Activated T-helper 1 cell treated with Interleukin-2 at 50 U/mL for 16 hours (primary cell): ENCODE measurements at places on chromosomes 6 and 20.

DNA sequence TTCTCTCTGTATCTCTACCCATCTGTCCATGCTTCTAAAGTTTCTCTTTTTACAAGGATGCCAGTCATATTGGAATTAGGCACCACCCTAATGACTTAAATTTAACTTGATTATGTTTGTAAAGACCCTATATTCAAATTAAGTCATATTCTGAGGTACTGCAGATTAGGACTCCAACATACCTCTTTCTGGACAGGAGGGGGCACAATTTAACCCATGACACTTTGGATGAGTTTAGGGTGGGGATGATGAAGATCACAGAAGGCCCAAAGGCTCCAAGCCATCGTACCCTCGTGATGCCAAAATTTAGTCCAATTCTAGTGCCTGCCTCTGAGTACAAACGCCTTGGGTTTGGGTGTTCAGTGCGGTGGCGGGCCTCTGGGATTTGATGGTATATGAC, 15.0 kb upstream of the NKX2-2 start:
- no peak for DNase-seq

DNA sequence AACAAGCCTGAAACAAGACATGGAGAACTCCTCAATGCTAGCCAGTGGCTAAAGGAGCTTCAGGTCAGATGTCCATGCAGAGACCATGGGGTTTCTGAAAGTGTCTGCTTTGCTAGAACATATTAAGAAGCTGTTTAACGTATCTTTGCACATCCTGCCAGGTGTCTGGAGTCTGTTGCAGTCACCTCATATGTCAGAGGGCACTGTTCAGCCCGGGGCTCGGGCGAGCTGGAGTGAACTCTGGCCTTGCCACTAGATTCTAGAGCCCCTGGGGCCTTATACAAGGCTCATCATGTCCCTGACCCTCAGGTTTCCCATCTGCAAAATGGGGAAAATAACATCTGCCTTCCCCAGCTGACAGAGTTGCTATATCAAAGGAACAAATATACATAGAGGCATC, 59.0 kb downstream of the PRDM1 start:
- no peak for DNase-seq

DNA sequence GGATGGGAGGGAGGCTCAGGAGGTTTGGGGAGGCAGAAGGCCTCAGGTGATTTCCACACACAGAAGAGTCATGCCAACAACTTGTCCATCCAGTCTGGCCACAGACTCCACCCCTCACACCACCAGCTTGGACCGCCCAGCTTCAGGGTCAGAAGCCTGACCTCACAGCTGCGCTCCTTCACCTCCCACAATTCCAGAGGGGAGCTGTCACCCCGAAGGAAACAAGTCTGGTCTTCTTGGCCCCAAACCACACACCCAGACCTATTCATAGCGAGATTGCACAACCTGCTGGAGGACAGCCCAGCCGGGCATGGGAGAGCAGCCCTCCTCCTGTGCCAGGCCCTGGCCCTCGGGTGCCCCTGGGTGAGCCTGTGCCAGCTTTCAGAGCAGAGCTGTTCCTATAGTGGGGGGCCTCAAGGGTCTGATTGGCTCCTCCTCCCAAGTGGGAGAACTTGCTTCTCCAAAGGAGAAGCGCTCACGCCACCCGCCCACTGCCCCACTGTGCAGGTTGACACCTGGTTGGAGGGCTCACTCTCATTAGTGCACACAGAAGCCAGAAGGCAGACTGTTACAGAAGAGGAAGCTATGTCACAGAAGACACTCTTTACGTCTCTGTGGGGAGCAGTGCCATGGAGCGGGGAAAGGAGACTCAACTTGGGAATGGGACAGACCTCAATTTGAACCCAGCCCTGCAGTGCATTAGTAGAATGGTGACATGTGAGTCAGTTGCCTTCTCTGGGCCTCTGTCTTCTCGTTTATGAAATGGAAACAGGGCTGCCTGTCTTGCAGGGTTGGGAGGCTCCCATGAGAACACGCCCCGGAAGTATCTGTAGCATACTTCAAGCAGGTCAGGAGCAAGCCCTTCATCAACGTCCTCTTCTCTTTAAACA, 128.8 kb downstream of the FOXO3 start:
- DNase-seq, result no peak

- DNase-seq, result no peak
These were observed 238.8 kb downstream of the HIVEP2 start for GRCh38 chr6:142706210-142706609.

- DNase-seq, result no peak
These were observed 490.4 kb upstream of the HS3ST5 start for GRCh38 chr6:114833211-114833610.

GRCh38 chr20:35320396-35321126, 28.3 kb upstream of the FAM83C start:
- no peak for DNase-seq

DNA sequence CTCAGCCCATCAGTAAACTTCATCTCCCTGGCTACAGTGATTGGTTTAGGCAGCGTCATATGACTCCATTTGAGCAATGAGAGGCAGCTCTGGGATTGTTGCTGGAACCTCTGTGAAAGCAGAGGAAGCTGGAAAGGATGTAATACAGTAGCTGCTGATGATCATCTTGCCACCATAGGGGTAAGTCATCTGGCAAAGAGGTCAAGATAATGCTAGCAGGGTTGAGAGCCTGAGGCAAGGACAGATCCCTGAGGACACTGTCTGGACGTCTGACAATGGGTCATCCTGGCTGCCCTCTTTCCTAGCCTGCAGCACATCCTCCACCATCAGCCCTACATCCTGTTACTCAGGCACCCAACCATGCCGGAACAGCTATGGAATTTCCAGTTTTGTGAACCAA, 25.5 kb upstream of the FKBP1A start:
- no peak for DNase-seq

- no peak for DNase-seq
These were observed 58.3 kb upstream of the CARMIL1 start for GRCh38 chr6:25220857-25221256.

DNA sequence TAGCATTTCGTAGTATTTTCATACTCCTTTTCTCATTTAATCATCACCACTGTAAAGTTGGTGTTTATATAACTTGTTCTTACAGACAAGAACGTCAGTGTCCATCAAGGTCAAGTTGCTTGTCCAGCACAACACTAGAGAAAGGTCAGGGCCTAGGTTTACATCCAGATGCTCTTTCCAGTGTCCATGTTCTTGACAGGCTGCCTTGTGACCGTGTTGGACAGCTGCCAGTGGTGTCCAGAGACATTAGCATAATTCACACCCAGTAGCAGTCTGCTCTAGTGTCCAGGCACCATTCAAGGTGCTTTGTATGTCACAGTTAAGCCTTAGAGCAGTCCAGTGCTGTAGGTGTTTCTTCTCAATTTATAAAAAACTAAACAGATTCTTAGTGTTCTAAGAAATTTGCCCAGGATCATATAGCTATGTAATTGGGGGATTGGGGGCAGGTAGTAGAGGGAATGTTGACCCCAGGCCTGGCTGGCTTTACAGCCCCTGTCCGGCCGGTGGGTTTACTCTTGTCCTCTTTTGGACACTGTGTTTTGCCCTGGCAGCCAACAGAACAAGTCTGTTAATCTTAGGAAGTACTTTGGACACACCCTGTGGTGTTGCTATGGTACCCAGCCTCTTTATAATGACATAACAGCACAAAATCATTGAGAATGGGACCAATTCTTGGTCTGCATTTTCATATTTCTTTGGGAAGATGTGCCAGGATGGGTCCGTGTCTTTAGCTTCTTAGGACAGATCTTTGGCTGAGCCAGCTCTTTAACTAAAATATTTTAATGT, 8.0 kb downstream of the STK35 start:
- DNase-seq, result no peak

GRCh38 chr6:154370545-154370944, 13.9 kb upstream of the IPCEF1 start:
- DNase-seq, result no peak

DNA sequence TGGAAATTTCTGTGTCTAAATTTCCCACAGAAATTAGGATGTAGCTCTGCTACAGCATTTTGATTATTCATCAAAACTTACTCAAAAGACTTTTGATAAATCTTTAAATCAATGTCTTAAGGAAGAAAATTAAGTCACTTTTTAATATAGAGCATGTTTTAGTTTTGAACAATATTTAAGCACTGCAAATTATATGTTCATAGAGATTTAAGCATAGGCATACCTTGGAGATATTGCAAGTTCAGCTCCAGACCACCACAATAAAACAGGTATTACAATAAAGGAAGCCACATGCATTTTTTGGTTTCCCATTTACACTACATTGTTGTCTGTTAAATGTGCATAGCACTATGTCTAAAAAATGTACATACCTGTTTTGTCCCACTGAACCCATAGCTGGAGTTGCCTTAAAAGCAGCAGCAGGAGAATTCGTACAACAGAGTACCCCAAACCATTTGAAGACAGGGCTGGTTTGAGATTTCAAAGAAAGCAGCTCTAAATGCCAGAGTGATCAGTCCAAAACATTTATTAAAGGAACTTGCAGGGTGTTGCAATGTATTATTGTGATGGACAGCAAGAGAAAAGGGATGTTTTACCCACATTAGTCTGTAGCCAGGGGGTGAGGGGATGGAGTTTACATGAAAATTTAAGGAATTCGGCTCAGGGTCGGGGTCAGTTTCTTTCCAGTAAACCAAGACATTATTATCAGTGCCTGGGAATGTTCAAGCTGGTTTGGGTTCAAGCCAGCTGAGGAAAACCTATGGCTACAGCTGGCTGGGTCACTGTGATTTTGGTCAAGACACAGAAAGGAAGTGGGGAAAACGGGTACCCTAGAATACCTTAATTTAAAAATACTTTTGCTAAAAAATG, 6.3 kb upstream of the LOC128125822 start:
- no peak for DNase-seq

DNA sequence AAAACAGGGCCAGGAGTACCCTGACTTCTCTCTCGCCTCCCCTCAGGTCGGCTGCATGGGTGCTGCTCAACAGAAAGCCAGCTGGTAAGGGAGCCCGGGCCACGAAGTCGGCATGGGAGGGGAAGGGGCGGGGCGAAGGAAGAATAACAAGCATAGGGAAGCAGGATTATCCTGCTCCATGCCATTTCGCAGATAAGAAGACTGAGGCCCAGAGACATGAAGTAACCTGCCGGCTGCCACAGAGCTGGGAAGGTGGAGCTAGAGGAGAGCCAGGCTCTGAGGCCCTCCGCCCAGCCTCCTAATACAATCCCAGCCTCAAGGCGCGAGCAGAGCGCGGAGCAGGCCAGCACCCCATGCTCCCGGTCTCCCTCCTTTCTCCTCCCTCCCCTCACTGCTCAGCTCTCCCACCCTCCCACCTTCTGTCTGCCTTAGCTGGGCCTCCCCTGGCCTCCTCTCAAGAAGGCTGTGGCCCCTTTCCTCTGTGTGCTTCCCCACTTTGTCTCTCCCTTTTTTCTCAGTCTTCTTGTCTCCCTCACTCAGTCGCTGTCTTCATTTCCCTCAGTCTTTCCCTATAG, 13.2 kb upstream of the HMGA1 start:
- no peak for DNase-seq

- no peak for DNase-seq
These were observed 88.3 kb downstream of the ADAT2 start for GRCh38 chr6:143362192-143362558.

DNA sequence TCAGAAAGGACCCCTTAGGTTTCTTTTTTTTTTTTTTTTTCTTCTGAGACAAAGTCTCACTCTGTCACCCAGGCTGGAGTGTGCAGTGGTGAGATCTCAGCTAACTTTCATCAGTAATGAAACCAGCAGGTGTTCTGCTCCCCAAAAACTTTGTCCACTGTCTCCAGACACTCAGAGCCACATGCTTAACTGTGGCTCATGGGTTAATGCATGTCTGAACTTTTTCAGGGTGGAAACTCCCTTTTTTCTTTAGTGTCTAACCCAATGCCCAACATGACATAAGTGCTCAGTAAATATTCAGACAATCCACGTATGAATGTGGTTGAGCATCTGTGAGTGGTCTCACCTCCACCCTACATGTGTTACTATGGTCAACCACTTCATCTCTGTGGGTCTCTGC, 45.4 kb downstream of the MYB start:
- no peak for DNase-seq

- DNase-seq, result no peak
These were observed 4.3 kb downstream of the CCDC167 start for GRCh38 chr6:37495244-37495934.

DNA sequence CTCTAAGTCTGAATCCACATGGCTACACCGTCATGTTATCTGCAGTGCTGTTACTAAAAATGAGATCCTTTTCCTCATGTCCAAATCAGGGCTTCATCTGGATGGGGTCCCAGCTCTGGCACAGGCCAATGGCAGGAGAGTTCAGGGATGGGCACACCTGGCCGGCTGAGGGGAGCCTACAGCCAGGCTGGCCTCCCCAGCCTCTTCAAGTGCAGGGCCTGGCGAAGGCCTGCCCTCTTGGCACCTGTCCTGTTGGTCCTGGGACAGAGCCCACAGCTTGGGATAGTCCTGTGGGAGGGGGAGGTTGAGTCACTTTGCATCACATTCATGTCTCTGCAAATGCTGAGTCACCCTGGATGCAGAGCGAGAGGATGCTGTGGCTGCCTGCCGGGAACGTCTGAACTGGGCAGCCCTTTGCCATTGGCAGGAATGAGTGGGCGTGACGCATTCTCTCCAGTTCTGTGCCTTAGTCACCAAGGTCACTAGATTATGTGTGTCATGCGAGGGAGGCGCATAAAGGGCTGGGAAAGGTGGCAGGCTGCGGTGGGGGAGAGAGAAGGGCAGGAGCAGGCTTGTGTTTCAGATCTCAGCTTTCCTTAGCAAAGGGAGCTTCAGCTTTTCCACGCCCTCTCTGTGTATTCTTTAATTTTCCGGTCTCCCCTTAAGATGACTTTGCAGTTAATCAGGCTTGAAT, 223.2 kb upstream of the ECI2 start:
- no peak for DNase-seq

GRCh38 chr6:95093154-95093553, 484.2 kb upstream of the MANEA start:
- DNase-seq, result no peak

DNA sequence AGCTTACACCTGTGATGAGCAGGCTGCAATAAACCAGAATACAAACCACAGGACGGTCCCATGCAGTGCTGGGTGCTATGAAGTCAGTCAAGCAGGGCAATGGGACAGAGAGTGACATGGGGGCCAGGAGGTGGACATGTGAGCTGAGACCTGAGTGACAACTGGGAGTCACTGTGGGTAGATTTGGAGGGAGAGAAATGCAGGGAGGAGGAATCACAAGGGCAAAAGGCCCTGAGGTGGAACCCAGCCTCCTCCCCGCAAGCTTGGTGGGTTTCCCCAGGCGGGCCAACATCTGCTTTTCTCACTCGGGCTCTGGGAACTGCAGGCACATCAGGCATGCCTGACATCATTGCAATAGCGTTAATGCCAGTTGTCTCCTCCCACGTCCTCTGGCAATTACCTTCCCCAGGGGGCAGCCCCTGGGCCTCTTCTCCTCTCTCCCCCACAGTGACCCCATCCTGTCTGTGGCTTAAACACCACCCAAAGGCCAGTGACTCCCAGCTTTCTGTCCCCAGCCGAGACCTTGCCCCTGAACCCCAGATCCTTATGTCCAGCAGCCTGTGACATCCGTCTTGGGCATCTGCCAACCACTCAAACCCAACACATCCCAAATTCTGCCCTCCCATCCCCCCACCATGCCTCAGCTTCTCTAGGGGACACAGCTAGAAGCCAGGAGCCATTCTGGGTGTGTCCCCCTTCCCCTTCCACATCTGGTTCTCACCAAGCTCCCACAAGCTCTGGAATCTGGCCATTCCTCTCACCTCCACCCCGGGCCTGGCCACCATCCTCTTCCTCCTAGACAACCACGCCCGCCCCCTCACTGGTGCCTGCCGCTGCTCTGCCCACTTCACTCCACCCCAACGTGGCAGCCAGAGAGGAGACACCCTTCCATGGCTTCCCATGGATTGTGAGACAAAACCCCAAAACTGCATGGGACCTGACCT, 28.2 kb downstream of the PDRG1 start:
- DNase-seq, result no peak

GRCh38 chr6:161407581-161407980, 133.7 kb upstream of the AGPAT4 start:
- no peak for DNase-seq
